Osteocyte (in vitro differentiated cells): ENCODE measurements at places on chromosomes 3 and 15.

GRCh38 chr3:150292891-150293290 is 115.2 kb upstream of the TSC22D2 start:
- no peak for DNase-seq
- H3K27ac ChIP-seq = no peak overlapping the region
- no peaks in the 10 kb centered on the region for H3K27me3 ChIP-seq
- no peak overlapping the region for H3K4me3 ChIP-seq
- no peaks in the 10 kb centered on the region for H3K36me3 ChIP-seq
- peaks cover 41% of the 10 kb centered on the region for H3K4me1 ChIP-seq

- H3K4me3 ChIP-seq = no peak overlapping the region
- no peaks in the 10 kb centered on the region for H3K36me3 ChIP-seq
- no peaks in the 10 kb centered on the region for H3K27me3 ChIP-seq
These were observed 25.8 kb downstream of the COLQ start for GRCh38 chr3:15495461-15496340.

GRCh38 chr3:33392703-33393125 is 47.5 kb downstream of the UBP1 start:
- peak overlapping the region; percentile 88 for H3K27ac ChIP-seq
- H3K36me3 ChIP-seq = peaks cover 55% of the 10 kb centered on the region

DNA sequence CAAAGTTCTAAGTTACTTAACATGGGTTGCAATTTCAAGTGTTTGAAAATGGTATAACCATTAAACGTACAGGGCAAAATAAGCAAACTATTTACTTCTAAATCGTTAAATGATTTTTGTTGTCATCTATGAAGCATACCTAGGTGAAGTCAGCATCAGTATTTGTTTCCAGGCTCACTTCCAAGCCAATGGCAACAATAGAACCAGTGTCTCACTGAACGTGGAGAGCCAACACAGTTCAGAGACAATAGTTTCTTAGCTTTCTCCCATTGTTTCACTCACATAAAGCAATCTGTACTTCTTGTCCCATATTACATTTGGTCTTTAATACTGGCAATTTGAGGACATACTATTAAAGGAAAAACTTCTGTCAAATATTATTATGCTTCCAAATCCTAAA is 397.2 kb downstream of the MECOM start:
- no peak overlapping the region for H3K27ac ChIP-seq
- no peaks in the 10 kb centered on the region for H3K27me3 ChIP-seq
- no peak overlapping the region for H3K4me3 ChIP-seq
- no peak for DNase-seq

DNA sequence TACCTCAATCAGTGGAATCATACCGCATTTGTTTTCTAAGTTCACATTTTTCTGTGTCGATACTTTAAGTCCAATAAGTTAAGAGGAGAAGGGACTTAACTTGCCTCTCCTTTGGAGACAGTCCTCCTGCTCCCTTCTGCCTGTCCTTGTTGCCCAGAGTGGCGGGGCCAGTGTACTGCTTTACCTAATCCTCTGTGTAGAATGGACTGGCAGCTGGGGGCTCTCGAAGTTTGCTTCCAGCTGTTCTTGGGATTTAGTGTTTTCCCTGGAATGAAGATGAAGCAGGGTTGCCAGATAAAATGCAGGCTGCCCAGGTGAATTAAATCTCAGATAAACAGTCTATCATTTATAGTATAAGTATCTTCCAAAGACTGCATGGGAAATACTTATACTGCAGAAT is 287.6 kb upstream of the C2CD4B start:
- H3K27ac ChIP-seq = no peak overlapping the region
- H3K4me1 ChIP-seq = peaks cover 40% of the 10 kb centered on the region

GRCh38 chr3:78659386-78659987 is 1108.3 kb downstream of the ROBO1 start:
- H3K27me3 ChIP-seq = no peaks in the 10 kb centered on the region
- H3K27ac ChIP-seq = no peak overlapping the region
- no peaks in the 10 kb centered on the region for H3K4me1 ChIP-seq
- H3K36me3 ChIP-seq = peaks cover 11% of the 10 kb centered on the region

DNA sequence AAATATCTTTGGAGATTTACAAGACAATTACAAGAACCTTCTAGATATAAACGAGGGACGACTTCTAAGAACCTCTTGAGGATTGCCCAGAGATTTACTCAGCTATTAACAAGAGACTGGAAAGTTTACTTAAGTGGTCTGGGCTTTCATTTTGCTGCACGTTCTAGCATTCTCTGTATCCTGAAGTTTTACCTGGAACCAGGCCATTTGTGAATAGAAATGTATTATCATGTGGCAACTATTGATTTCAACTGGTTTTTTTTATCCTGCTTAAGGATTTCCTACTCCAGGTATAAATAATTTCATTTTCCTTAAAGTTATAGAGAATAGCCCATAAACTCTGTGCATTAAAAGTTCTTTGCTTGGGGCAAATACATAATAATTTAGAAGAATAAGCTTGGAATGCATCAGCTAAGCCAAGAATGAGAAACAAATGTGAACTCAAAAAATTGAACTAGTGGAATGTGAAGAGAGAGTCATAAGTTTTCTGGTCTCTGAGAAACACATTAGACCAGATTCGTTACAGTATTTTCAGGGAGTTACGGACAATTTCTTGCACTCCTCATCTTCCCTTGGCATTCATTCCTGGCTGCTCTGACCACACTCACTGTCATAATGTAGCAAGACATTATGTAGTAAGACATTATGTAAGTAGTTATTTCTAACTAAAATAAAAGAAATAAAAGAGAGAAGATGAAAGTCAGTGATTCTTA is 1.3 kb downstream of the AQP9 start:
- H3K4me3 ChIP-seq = no peak overlapping the region
- H3K36me3 ChIP-seq = no peaks in the 10 kb centered on the region
- no peak overlapping the region for H3K27ac ChIP-seq
- peaks cover 69% of the 10 kb centered on the region for H3K27me3 ChIP-seq
- no peaks in the 10 kb centered on the region for H3K4me1 ChIP-seq

DNA sequence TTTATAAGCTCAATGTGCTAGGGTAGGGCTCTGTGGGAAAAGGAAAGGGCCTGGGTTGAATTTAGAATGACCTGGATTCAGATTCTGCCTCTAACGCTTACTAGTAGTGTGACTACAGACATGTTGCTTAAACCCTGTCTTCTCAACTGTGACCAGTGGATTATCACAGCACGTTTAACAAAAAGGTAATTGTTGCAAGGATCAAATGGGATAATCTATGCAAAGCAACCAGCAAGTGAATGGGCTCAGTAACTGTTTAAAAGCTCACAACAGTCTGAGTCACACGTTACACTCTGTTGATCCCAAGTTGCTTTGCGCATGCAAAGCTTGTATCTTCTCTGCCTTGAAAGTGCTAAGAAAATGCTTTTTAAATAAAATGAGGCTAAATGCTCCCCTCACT is 236.5 kb downstream of the IL20RB start:
- no peak for DNase-seq
- H3K27ac ChIP-seq = no peak overlapping the region
- no peak overlapping the region for H3K4me3 ChIP-seq
